Mesothelial cell of epicardium (in vitro differentiated cells): ENCODE measurements at places on chromosomes 6 and 20. TPM values are rescaled to one million over a fixed set of nuclear protein-coding genes. Genes with fewer than 3 reads are reported as not detected.

- peaks cover 2% of the 10 kb centered on the region for H3K4me1 ChIP-seq
- DNase-seq: no peak
- H3K4me3 ChIP-seq: no peak overlapping the region
- no peaks in the 10 kb centered on the region for H3K27me3 ChIP-seq
- no peaks in the 10 kb centered on the region for H3K36me3 ChIP-seq
- no peak overlapping the region for H3K27ac ChIP-seq
Observed at GRCh38 chr6:43488667-43489276, 11.4 kb downstream of the TJAP1 start.

- H3K4me1 ChIP-seq: peaks cover 16% of the 10 kb centered on the region
- peaks cover 13% of the 10 kb centered on the region for H3K36me3 ChIP-seq
- no peak overlapping the region for H3K4me3 ChIP-seq
- DNase-seq: no peak
Observed at GRCh38 chr6:25537349-25538018, 114.5 kb upstream of the SCGN start.

- H3K4me1 ChIP-seq: peaks cover 9% of the 10 kb centered on the region
- DNase-seq: no peak
- no peak overlapping the region for H3K27ac ChIP-seq
- no peak overlapping the region for H3K4me3 ChIP-seq
Observed at GRCh38 chr20:40702504-40702903, 13.5 kb upstream of the MAFB start.

DNA sequence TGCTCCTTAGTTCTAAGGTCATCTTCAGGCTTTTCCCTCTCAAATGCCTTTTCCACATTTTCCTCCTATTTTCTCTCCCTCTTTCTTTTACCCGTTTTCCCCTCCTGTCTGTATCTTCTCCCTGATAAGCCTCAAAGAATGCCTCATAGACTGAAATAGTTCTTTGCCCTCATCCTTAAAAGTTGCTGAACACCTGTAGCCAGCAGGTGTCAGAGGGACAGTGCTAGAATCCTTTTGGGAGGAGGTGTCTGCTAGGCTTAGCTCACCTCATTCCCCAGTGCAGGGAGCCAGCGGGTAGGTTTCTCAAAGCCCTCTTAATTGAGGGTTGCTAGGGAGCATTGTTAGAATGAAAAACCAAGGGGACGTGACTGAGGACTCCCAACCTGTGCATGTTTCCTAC, 204.0 kb downstream of the TSHZ2 start:
- H3K4me1 ChIP-seq: peaks cover 3% of the 10 kb centered on the region
- H3K27ac ChIP-seq: no peak overlapping the region
- no peak overlapping the region for H3K4me3 ChIP-seq
- no peaks in the 10 kb centered on the region for H3K36me3 ChIP-seq
- H3K27me3 ChIP-seq: peaks cover 6% of the 10 kb centered on the region

DNA sequence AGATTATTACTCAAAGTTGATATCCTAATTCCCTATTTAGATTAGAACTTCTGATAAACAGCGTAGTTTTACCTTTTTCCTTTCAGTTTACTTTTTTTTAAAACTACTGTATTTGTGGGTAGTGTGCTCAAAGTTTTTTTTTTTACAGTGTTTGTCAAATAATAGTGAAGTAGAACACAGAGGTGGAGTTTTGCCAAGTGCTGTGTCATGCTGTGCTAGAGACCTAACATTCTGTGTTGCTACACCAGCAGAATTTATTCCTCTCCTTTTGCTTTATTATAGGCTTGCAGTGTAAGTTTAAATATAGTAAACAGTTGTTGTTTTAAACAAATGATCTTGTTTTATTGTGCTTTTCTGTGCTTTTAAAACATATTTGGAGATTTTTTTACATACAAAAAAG, 125.4 kb downstream of the HIVEP1 start:
- no peak for DNase-seq
- no peaks in the 10 kb centered on the region for H3K27me3 ChIP-seq
- peaks cover 9% of the 10 kb centered on the region for H3K4me1 ChIP-seq
- peak overlapping the region; percentile 10 for H3K27ac ChIP-seq

DNA sequence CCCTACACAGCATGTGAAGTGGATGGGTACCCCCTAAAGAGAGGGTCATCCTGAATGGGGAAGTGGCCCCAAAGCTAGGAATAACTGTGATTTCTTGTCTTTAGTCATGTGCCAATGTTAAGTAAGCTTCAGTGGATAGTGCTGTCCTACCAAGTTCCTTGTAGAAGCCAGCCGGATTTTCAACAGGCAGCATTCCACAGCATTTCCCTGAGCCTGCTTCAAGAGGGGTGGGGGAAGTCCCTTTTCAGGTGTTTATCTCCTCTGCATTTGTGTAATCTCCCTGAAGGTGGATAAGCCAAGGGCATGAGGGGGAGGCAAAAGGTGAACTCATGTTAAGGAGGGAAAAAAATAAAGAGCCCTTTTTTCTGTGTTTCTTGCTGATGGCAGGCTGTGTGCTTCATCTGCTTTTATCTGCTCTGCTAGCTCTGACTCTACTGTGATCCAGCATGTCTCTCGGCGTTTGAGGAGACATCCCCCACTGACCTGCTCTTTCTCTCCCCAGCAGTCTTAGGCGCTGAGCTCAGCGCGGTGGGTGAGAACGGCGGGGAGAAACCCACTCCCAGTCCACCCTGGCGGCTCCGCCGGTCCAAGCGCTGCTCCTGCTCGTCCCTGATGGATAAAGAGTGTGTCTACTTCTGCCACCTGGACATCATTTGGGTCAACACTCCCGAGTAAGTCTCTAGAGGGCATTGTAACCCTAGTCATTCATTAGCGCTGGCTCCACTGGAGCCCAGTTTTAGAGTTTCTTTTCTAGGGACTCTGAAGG, 1.9 kb downstream of the EDN1 start:
- H3K4me1 ChIP-seq: peaks cover 45% of the 10 kb centered on the region
- peaks cover 14% of the 10 kb centered on the region for H3K27me3 ChIP-seq
- H3K4me3 ChIP-seq: peak overlapping the region; percentile 62
- no peak for DNase-seq

GRCh38 chr6:54085541-54085940, 25.7 kb upstream of the MLIP start:
- H3K27ac ChIP-seq: no peak overlapping the region
- no peak for DNase-seq
- peaks cover 5% of the 10 kb centered on the region for H3K4me1 ChIP-seq
- no peaks in the 10 kb centered on the region for H3K27me3 ChIP-seq
- H3K36me3 ChIP-seq: no peaks in the 10 kb centered on the region

GRCh38 chr6:153856929-153857376, 182.1 kb upstream of the OPRM1 start:
- H3K27me3 ChIP-seq: no peaks in the 10 kb centered on the region
- no peaks in the 10 kb centered on the region for H3K36me3 ChIP-seq
- H3K4me3 ChIP-seq: no peak overlapping the region
- no peak for DNase-seq
- H3K4me1 ChIP-seq: no peaks in the 10 kb centered on the region

DNA sequence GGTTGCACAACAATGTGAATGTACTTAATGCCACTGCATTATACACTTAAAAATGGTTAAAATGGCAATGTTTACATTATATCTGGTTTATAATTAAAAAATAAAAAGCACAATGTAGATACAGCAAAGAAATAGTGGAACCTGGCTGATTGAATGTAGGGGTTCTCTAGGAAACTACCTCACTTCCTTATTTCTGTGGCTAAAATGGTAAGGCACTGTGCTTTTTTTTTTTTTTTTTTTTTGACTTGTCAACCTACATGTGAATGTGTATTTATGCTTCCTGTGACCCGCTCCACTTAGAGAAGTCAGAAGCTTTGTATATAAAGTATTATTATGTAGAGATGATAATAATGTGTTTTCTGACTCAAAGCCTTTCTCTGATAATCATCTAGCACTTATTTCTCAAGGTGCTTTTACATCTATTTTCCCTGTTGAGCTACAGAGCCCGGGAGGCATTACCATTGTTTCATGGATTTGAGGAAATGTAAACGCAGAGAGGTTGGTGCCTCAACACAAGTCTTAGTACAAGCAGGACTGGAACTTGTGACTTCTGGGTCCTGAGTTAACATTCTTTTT, 55.0 kb downstream of the SOX4 start:
- H3K4me3 ChIP-seq: no peak overlapping the region
- DNase-seq: no peak
- H3K4me1 ChIP-seq: no peaks in the 10 kb centered on the region
- H3K36me3 ChIP-seq: no peaks in the 10 kb centered on the region
- H3K27ac ChIP-seq: no peak overlapping the region

GRCh38 chr6:90015883-90016282, 121.6 kb downstream of the GJA10 start:
- DNase-seq: no peak
- H3K4me1 ChIP-seq: peaks cover 2% of the 10 kb centered on the region
- H3K27me3 ChIP-seq: no peaks in the 10 kb centered on the region
- H3K4me3 ChIP-seq: no peak overlapping the region
- H3K27ac ChIP-seq: no peak overlapping the region

GRCh38 chr6:56032715-56033260, 157.4 kb upstream of the BMP5 start:
- H3K27me3 ChIP-seq: no peaks in the 10 kb centered on the region
- peaks cover 31% of the 10 kb centered on the region for H3K4me1 ChIP-seq
- H3K27ac ChIP-seq: peak overlapping the region; percentile 76
- no peak for DNase-seq
- no peak overlapping the region for H3K4me3 ChIP-seq

DNA sequence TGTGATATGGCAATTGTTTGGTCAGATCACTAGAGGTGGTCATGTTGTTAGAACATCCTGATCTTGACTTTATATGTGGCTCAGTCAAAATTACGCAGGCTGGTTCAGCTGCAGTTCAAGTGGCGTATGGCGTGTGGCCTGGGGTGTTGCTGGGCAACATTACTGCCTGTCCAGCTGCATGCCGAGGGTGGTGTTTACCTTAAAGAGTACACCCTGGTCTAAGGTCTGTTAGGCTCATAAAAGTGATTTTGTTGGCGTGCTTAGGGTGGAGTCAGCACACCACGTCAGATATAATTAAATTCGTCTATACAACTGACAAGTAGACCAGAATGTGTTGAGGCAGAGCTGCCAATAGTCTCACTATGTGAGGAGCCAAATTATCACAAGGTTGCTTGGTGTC, 55.6 kb upstream of the NEDD9 start:
- H3K4me1 ChIP-seq: peaks cover 9% of the 10 kb centered on the region
- H3K4me3 ChIP-seq: no peak overlapping the region
- no peak for DNase-seq
- H3K27ac ChIP-seq: no peak overlapping the region

GRCh38 chr20:2698186-2698817, 5.7 kb downstream of the EBF4 start:
- H3K4me3 ChIP-seq: no peak overlapping the region
- no peak overlapping the region for H3K27ac ChIP-seq
- H3K36me3 ChIP-seq: peaks cover 4% of the 10 kb centered on the region
- H3K4me1 ChIP-seq: peaks cover 7% of the 10 kb centered on the region
- no peak for DNase-seq

DNA sequence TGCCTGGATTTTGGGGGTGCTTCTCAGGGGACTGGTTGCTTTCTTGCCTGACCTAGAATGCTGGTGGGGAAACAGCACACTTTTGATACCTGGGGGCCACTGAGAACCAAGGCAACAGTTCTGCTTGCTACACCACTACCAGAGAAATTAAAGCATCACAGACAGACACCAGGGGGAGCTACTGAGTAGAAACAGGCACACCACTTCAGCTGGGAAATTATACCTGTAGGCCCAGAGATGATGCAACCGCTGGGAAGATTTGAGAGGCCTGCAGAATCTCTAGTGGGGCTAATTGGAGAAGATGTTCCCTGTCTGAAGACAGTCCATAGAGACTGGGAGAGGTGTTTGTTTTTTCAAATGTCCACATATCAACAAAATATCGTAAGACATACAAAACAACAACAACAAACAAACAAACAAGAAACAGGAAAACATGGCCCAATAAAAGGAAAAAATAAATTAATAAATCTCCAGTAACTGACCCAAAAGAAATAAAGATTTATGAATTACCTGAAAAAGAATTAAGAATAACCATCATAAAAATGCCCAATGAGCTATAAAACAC, 129.4 kb upstream of the RIN2 start:
- no peak overlapping the region for H3K27ac ChIP-seq
- H3K4me1 ChIP-seq: no peaks in the 10 kb centered on the region
- DNase-seq: no peak
- H3K36me3 ChIP-seq: no peaks in the 10 kb centered on the region
- no peak overlapping the region for H3K4me3 ChIP-seq
- H3K27me3 ChIP-seq: no peaks in the 10 kb centered on the region

DNA sequence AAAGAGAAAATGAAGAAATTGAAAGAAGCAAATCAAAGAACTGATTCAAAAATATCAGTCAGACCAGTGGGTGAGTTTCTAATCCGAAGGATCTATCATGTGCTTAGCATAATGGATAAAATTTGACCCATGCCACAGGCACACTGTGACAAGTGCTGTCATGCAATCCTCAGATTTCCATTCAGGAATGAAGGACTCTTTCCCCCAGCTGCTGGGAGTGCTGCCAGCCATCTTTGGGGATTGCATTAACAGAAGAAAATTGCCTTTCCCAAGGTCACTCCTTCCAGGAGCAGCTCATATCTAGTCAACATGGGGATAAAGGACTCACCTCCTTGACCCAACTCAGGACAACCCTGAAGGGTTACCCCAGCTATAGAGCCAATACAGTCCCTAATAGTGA, 316.7 kb upstream of the TBX18 start:
- H3K27me3 ChIP-seq: peaks cover 14% of the 10 kb centered on the region
- no peak overlapping the region for H3K4me3 ChIP-seq
- H3K27ac ChIP-seq: no peak overlapping the region
- no peak for DNase-seq
- H3K4me1 ChIP-seq: peaks cover 11% of the 10 kb centered on the region

DNA sequence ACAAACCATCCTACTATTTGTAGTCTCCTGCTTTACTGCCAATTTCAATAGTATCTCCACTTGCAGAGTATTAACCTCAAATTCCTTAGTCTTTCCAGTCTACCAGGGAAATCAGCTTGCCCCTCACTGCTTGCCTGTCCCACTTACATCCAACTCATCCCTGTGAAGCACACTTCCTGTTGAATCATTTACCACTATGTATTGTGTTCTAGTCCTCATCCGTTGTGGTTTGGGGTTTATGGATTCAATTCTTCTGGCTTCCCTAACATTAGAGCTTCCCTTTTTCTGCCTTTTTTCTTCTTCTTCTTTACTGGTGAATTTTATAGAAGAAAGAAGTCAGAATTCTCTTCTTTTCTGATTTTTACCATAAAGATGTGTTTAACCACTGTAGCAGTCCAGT, 5.1 kb upstream of the TXLNB start:
- no peak overlapping the region for H3K4me3 ChIP-seq
- H3K4me1 ChIP-seq: peaks cover 4% of the 10 kb centered on the region
- no peak for DNase-seq
- H3K27ac ChIP-seq: no peak overlapping the region
- H3K27me3 ChIP-seq: no peaks in the 10 kb centered on the region
- no peaks in the 10 kb centered on the region for H3K36me3 ChIP-seq

GRCh38 chr20:4956200-4956810, 45.0 kb downstream of the SLC23A2 start:
- H3K27ac ChIP-seq: no peak overlapping the region
- peaks cover 10% of the 10 kb centered on the region for H3K36me3 ChIP-seq
- H3K27me3 ChIP-seq: no peaks in the 10 kb centered on the region

- no peaks in the 10 kb centered on the region for H3K27me3 ChIP-seq
- H3K27ac ChIP-seq: peak overlapping the region; percentile 70
- H3K4me1 ChIP-seq: peaks cover 45% of the 10 kb centered on the region
Observed at GRCh38 chr20:6590891-6591637, 176.4 kb upstream of the BMP2 start.

BEND3 gene
- 10.3 to 10.5 TPM (median 10.4 TPM) in 3 replicates for total RNA-seq

RPN2 gene
- 142 to 151 TPM (median 146 TPM) in 3 replicates for total RNA-seq

LY6G6F gene
- total RNA-seq: not detected in 3 replicates

HSPA1L gene
- 1.7 to 2.2 TPM (median 2.1 TPM) in 3 replicates for total RNA-seq

TRIM31 gene
- 0.58 to 0.68 TPM in 2 of 3 replicates, not detected in the other for total RNA-seq

LAMA4 gene
- 41.5 to 49.4 TPM (median 46.4 TPM) in 3 replicates for total RNA-seq

PROKR2 gene
- 2.1 to 2.4 TPM (median 2.3 TPM) in 3 replicates for total RNA-seq

KIF6 gene
- 1.2 to 1.4 TPM (median 1.3 TPM) in 3 replicates for total RNA-seq

OR2J3 gene
- total RNA-seq: 0.07 to 0.16 TPM in 2 of 3 replicates, not detected in the other

KCNK17 gene
- not detected in 3 replicates for total RNA-seq

LRFN2 gene
- not detected in 3 replicates for total RNA-seq

HLA-DRB1 gene
- 4.5 to 5.4 TPM (median 5.3 TPM) in 3 replicates for total RNA-seq
